ENCODE measurements at places on chromosomes 5 and 9.

DNA sequence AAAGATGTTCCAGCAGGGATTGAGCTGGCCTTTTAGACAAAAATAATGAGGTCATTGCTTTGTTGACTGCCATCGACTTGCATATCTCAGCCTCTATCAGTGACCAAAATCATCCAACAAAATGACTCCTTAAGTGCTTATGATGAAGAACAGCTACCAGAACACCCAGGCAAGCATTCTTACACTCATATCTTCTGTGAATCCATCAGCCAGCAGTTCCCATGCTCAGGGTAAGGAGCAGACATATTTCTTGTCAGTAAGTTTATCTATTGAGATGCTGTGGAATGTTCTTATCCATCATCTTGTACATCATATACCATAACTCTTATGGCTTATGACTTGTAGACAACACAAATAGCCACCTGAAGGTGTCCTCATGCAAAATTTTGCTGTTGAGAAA lies 20.2 kb upstream of the SPDL1 start:
- no peak for DNase-seq

GRCh38 chr5:178119915-178120606 lies 6.7 kb downstream of the N4BP3 start:
- DNase-seq = no peak

DNA sequence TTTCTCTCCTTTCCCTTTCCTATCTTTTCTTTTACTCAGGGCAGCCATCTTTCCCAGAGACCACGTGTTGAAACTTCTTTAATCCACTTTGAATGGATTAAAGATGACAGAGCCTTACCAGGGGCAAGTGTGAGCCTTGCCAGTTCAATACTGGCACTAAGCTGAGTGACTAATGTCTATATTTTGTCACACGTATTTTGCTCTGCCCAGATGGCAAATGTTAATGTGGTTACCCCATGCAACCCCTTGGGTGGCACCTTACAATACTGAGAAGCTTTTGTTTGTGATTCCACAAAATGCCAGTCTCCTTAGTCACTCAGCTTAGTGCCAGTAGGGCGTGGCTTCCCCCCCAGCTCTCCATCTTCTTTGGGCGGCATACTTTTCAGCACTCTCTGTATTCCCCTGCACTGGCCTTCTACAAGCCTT lies 24.8 kb downstream of the ANXA1 start:
- no peak for DNase-seq

GRCh38 chr5:74282490-74282889 lies 358.0 kb downstream of the ENC1 start:
- DNase-seq = no peak
